ENCODE measurements at places on chromosomes 16 and 17. TPM values are rescaled to one million over a fixed set of nuclear protein-coding genes. Genes with fewer than 3 reads are reported as not detected.

DNA sequence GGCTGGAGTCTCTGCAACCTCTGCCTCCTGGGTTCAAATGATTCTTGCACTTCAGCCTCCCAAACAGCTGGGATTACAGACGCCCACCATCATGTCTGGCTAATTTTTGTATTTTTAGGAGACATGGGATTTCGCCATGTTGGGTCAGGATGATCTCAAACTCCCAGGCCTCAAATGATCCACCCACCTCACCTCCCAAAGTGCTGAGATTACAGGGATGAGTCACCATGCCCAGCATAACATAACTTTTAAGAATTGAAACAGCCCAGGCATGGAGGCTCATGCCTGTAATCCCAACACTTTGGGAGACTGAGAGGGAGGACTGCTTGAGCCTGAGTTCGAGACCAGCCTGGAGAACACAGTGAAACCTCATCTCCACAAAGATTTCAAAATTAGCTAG lies 2.5 kb downstream of the RSL1D1 start:
- no peak for DNase-seq

GRCh38 chr16:76201385-76201784 lies 75.8 kb upstream of the CNTNAP4 start:
- no peak for DNase-seq

DNA sequence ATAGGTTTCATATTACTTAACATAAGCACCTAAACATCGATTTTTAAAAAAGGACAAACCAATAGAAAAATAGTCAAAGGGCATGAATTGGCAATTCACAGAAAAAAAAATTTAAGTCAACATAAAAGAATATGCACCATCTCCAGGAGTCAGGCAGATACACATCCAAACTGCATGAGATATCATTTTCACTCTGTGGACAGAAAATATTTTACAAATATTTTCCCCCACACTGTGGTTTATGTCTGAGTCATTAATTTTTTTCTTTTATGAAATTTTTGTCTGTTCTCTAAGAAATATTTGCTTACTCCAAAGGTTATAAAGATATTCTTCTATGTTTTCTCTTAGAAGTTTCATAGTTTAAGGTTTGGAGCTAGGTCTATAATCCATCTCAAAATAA lies 74.4 kb upstream of the DNAH17 start:
- DNase-seq, result no peak

DNA sequence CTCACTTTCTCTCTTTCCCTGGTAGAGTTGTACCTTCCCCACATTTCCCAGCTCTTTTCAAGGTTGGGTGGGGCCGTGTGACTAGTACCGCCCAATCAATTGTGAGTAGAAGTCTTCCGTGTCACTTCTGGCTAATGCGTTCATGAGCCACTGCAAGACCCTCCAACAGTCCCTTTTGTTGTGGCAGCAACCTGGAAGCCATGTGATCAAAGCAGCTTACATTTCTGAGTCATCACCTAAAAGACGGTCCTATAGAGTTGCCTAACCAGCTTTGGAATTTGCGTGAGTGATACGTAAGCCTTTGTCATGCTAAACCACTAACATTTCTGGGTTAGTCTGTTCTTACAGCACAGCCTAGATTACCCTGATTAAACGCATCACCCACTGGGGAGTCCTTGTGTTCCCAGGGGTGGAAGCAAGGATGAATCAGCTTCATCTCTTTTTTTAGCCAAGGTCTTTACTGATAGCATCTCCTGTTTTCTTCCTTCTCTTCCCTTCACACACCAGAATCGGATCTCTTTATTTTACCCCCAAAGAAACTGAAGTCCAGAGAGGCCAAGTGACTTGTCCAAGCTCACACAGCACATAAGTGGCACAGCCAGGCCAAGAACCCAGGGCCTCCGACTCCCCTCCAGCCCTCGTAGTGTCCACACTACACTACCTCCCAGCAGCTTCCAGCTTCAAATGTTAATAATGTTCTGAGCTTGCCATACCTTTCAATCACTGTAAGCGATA lies 366.3 kb upstream of the XYLT1 start:
- DNase-seq, result no peak

- no peak for DNase-seq
These were observed 34.1 kb downstream of the NME2 start for GRCh38 chr17:51200295-51200694.

- DNase-seq, result no peak
These were observed 3.4 kb upstream of the FSCN2 start for GRCh38 chr17:81524865-81525159.

DNA sequence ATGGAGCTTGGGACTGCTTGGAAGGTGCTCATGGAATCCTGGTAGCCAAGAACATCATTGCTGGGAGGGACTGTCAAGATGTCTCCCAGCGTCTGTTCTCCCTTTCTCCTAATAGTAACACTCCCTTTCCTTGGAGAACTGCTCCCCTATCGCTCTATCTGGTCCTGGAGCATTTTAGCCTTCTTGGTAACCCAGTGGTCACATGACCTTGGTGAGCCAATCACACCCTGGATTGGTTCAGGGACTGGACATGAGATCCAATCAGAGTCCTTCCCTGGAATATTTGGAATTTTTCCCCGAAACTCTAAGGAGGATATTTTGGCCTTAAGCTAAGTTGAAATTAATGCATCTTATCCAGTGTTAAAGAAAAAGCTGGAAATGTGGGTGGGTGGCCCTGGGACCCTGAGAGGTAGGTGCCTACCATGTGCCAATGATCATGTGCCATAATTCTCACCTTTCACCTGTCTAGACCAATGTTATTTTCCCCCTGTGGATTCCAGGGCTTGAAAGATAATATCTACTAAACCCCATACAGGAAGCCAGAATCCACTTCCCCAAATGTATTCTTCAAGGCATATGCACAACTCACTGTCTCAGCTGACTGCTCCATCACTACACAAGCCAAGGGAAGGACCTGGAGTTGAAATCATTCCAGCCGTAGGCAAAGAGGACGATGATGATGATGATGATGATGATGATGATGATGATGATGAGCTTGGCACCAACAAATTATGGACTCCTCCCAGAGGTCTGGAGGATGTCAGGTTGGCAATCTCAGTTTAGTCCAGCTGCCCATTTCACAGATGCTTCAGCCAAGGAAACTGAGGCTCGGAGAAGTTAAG lies 193.2 kb downstream of the RAB11FIP4 start:
- no peak for DNase-seq

DNA sequence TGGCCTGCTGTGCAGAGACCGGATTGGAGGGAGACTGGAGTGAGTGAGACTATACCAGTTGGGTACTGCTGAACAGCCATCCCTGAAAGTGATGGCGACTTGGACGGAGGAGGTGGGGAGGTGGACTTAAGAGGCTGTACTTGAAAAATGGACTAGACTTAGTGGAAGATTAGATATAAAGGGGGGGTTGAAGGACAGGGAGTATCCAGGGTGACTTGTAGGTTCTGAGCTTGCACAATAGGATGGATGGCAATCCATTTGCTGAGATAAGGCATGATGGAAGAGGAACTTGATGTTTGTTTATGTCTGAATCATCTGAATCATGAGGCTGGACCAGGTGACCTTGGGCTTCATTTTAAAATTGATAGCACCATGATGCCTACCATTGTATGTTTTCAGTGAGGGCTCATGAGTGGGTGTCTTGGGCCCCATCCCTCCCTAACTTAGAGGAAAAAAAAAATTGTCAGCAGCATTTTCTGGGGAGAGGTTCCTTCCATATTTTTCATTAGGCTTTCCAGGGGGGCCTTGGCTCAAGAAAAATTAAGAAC lies 41.2 kb downstream of the PRKCA start:
- no peak for DNase-seq

The SYT17 gene
- not detected for total RNA-seq

The CLEC19A gene
- not detected for total RNA-seq

Data from osteocyte (in vitro differentiated cells).